ENCODE measurements at places on chromosomes 1 and 21.
A peak's percentile ranks its signal among the peaks of the same experiment; 100 is the strongest.

DNA sequence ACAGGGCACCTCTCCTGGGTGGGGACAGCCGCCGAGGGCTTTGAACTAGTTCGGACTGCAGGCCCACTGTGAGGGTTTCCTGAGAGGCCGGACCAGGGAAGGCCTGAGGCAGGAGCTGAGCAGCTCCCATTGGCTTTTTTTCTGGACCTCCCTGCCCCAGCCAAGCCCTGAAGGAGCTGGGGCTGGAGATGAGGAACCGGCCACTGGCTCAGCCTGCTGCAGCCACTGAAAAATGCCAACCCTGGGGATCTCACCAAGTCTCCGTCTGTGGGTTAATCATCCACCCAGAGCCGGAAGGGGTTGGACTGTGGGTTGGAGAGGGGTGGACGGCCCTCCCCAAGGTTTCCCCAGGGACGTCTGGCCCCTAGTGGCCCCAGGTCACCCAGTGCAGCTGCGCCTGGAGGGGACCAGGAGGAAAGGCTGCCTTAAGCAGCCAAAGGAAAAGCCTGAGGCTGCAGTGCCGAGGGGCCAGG is 2.5 kb downstream of the VWA1 start:
- DNase-seq, result no peak

DNA sequence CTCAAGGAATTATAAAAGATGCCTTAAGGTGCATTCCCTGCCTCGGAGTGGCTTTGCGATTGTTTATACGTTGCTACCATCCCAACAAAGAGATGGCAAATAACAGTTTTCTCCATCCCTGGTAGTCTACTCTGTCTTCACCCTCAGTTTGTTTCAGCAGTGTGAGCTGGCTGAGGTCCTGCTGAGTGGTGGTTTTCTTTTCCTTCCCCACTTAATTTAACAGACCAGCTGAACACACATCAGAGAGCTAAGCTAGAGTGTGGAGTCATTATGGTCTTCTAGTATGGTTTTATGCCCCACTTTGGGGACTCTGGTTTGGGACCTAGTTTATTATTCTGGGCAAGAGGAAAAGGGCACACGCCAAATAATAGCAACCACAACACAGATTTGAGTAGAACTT is 2.2 kb downstream of the PIGV start:
- peak; percentile 67 for DNase-seq

- DNase-seq, result no peak
Measured at GRCh38 chr1:81936853-81937252, 136.1 kb downstream of the ADGRL2 start.

GRCh38 chr1:84719543-84720217 is 29.4 kb upstream of the SSX2IP start:
- no peak for DNase-seq

Measured in stimulated activated effector memory CD8-positive, alpha-beta T cell treated with anti-CD3 and anti-CD28 coated beads, Interleukin-12 subunit alpha, Interleukin-12 subunit beta, amount 100 ng/mL, for 72 hours (primary cell).